ENCODE measurements at places on chromosomes 6 and 20.

DNA sequence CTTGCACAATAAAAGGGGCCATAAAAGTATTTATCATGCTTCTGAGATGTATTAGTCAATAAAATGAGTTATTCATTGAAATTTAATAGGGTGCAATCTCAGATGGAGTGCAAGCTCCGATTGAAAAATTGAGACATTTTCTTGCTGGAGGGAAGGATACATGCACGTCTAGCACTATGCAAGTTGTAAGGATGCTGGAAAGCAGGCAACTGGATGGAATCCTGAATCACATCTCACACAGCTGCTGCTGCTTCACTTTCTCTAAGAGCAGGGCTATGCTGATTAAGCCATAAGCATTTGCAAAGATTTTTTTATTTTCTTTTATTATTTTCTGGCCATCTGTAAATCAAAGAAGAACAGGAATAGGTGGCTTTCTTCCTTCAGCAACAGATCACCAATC is 308.8 kb upstream of the EPHA7 start:
- no peak for DNase-seq

DNA sequence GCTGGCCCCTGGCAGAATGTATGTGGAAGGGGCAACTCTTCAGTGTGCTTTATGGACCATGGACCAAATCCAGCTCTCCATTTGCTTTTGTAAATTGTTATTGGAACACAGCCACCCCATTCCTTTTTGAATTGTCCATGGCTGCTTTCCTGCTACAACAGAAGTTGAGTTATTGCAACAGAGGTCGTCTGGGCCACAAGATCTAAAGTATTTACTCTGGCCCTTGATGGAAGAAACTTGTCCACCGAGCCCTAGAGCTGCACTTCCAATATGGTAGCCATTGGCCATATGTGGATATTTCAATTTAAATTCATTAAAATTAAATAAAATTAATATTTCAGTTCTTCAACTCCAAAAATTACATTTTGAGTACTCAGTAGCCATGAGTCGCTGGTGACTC is 543.5 kb downstream of the PTPRT start:
- DNase-seq = no peak

GRCh38 chr6:114428341-114428740 is 85.5 kb upstream of the HS3ST5 start:
- no peak for DNase-seq

DNA sequence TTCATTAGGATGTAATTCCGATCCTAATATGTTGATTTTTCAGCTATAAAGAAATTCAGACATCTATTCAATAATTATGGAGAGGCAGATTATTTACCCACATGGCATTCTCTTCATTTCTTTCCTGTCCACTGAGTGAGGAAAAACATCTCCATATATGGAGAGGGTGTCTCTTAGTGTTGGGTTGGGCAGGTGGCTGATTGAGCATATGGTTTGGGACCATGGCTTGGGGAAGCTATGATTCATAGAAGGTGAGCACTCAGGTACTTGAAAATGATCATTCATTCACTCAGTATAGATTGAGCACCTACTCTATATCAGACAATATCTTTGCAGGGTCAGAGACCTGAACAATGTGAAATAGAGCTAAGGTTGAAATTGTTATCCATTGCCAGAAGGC is 41.3 kb upstream of the IL20RA start:
- no peak for DNase-seq

DNA sequence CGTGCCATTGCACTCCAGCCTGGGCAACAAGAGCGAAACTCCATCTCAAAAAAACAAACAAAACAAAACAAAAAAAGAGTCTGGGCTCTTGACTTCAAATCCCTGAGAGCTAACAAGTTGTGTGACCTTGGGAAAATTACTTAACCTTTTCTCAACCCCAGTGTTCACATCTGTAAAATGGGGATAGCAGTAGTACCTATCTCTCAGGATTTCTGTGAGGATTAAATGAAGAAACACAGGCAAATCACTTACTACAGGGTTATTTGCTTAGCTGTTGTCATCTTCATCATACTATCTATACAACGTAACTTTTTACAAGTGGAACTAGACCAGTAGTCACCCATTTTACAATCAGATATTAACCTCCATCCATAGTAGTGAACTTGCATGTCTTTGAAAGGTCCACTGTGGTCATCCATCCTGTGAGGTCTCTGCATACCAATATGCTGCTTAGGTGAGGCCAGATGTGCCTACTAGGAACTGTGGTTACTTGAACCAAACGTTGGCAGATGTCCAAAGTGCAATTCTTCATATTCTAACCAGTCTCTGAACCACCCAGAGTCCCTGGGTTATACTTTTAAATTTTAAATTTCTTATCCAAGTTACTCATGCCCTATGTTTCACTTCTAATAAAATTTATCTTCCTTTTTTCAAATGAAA is 128.9 kb upstream of the BEND3 start:
- no peak for DNase-seq

- DNase-seq = no peak
Measured at GRCh38 chr6:129744201-129744879, 34.4 kb upstream of the ARHGAP18 start.

DNA sequence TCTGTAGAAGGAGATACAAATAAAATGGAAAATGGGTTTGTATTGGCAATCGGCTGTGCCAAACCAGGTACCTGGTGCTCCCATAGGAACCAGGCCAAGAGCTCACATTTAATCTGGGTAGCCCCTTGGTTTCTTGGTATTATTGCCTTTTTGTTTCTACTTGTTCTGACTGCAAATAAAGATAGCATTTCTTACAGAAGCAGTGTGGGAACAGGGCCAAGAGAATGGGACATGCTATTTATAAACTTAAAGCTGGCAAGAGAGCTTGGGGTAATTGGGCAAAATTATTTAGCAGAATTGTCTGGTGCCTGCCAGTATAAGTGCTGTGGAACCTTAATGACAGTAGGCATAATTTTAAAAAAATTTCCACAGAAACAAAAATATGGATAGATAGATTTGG is 113.5 kb upstream of the GLP1R start:
- no peak for DNase-seq

DNA sequence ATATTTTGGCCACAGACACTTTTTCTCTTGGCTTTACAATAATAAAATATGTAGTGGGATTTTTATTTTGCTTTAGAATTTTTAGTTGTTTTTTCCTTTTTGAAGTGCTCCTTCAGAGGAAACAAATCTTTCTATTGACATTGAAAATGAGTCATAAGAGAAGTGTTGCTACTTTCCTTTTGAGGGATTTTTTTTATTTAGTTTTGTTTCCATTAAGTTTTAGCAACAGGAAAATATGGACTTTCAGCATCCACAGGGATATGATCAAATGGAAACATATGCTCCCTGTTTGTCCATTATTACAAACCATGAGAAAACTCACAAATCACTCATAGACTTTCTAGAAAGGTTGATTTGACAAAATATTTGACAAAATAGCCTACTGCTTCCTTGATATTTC is 65.3 kb upstream of the BMP2 start:
- no peak for DNase-seq

DNA sequence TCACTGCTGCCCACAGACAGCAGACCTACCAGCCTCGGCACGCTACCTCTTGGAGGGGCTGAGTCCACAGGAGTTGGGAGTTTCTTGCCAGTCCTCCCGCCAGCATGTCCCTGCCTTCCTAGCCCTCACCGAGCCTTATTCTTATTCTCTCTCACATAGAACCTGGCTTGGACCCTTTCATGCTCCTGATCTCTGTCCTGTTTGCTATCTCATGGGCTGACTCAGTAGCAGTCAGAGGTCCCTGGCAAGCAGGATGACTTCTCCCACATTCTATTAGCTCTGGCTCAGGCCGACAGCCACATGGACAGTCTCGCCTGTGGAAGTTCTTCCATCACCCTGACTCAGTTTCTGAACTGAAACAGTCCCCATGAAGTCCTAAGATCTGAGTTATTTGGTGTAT is 313.2 kb upstream of the RNF24 start:
- no peak for DNase-seq

- DNase-seq = no peak
Measured at GRCh38 chr6:12947151-12947871, 230.7 kb downstream of the PHACTR1 start.

- DNase-seq = peak; percentile 16
Measured at GRCh38 chr20:32672982-32673851, 524 bp downstream of the C20orf203 start.

- no peak for DNase-seq
Measured at GRCh38 chr20:47989957-47990356, 204.7 kb upstream of the SULF2 start.

- no peak for DNase-seq
Measured at GRCh38 chr6:46221222-46221793, 50.5 kb upstream of the ENPP5 start.

DNA sequence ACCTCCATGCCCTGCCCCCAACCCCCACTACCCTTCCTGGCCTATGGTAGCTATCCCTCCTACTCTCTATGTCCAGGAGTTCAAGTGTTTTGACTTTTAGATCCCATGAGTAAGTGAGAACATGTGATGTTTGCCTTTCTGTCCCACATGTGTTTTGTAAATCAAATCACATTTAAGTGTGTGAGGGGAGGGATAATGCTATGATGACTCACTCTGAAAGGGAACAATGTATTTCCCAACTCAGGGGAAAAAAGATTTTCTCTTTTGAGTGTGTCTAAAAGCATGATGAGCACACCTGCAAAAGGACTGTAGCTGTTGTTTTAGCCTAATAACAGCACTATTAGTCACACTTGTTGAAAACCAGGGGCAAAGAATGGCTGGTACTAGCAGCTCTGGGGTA is 193.7 kb downstream of the GJA10 start:
- no peak for DNase-seq

- DNase-seq = no peak
Measured at GRCh38 chr6:135505648-135506047, 8.1 kb upstream of the AHI1 start.

DNA sequence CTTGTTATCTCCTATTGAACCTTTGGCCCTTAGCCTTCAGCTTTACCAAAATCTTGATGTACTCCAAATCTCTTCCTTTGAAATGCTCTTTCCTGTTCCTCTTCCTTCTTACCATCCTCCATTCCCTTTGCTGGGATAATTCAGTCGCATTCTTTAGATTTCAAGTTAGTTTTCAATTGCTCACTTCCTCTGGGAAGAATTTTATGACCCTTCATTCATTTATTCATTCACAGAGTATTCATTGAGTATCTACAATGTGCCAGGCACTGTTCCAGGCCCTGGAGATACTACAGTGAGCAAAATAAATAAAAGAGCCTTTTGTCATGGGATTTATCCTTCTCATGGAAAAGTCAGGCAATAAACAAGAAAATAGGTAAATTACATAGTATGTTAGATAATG is 548.2 kb upstream of the FLRT3 start:
- no peak for DNase-seq

GRCh38 chr6:9581155-9581554 is 833.7 kb downstream of the TFAP2A start:
- no peak for DNase-seq

GRCh38 chr6:99219788-99220187 is 129.7 kb downstream of the FAXC start:
- no peak for DNase-seq

DNA sequence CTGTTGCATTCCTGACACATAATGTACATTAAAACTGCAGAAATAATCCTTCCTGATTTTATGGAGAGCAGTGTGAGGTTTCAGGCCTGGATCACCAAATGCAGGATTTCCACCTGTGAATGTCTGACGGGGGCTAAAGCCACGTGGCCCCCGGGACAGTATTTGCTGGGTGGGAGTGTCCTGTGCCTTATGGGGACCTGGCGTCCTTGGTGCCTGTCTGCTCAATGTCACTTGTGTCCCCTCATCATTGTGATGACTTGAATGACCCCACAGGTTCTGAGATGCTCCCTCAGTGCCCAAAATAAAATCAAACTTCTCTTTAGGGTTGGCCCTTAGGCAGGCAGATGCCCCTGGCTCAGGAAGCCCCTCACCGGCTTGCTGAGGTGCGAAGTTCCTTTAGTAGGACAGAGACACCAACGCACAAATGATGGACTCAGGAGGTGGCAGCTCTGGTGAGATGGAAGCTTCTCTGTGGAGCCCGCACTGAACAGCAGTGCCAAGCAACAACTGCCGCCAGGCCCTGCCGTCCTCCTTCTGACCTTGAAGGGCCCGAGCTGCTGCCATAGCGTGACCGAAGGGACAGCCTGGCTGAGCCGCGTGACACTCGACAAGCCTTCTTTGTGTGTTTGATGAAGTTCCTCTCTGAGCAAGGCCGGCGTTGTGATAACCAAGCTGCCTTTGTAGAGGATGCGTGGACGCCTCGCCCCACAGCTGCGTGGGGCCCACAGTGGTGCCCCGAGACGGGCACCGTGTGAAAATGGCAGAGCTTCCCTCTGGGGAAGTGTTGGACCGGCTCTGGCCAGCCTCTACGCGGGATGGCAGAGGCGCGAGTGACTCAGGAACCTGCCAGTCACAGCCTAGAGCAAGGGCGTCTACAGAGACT is 30.9 kb downstream of the FRMD1 start:
- DNase-seq = no peak

- DNase-seq = no peak
Measured at GRCh38 chr6:30816791-30817739, 67.3 kb upstream of the DDR1 start.

- DNase-seq = no peak
Measured at GRCh38 chr6:21745543-21746337, 152.2 kb downstream of the SOX4 start.

GRCh38 chr6:100456908-100457235 is 7.8 kb downstream of the SIM1 start:
- DNase-seq = no peak

GRCh38 chr6:158707821-158708195 is 58.0 kb downstream of the SYTL3 start:
- no peak for DNase-seq

DNA sequence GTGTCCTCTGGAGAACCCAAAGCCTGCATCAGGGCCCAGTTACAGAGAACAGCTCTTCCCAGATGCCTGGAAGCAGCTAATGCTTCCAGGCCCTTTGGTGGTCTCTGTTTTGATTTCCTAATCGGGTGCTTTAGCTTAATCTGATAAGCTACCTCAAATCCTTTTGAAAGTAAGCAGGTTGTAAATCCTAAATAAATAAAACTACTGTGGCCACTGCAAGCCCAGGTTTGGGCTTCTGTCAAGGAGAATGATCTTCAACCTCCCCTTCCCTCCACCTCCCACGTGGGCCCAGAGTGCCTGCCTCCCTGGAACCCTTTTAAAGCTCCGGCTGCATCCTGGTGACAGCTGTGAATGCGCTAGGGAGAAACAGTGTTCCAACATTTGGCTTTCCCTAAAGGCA is 25.2 kb upstream of the FYN start:
- no peak for DNase-seq

- DNase-seq = no peak
Measured at GRCh38 chr20:62754122-62754990, 41.9 kb upstream of the MRGBP start.

DNA sequence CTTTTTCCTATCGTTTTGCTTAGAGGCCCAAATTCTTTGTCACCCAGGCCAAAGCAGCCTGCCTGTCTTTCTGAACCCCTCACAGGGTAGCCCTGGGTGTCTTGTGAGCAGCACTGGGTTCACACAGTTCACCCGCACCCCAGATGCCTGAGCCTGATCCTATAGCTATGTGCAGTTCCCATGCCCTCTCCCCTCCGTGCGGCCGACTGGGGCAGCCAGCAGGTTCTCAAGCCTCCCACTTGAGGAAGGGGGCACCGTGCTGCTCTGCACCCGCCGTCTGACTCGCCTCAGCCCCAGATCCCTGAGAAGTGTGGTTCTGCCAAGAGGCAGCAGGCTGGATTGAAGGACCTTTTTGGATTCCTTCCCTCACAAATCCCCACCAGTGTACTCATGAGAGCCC is 89.0 kb downstream of the PSMB1 start:
- DNase-seq = no peak

GRCh38 chr6:1263039-1263849 is 48.7 kb upstream of the FOXQ1 start:
- DNase-seq = no peak

GRCh38 chr6:121549736-121550135 is 114.3 kb downstream of the GJA1 start:
- no peak for DNase-seq

GRCh38 chr20:8267009-8267408 is 134.9 kb downstream of the PLCB1 start:
- DNase-seq = no peak

Measured in stimulated activated CD4-positive, alpha-beta T cell treated with anti-CD3 and anti-CD28 coated beads, Interleukin-2, amount 100 ng/mL, for 48 hours (primary cell).